Keratinocyte (primary cell): ENCODE measurements at places on chromosomes 1 and 21. TPM values are rescaled to one million over a fixed set of nuclear protein-coding genes. Genes with fewer than 3 reads are reported as not detected.

Gene CGN
- 2.0 to 4.1 TPM (median 2.9 TPM) in 3 replicates for polyA plus RNA-seq

Gene CYP2J2
- polyA plus RNA-seq, result 5.7 to 6.7 TPM (median 6.7 TPM) in 3 replicates

Gene CD101
- 0.86 to 2.2 TPM (median 1.8 TPM) in 3 replicates for polyA plus RNA-seq

Gene NCF2
- 8.3 to 12.6 TPM (median 9.2 TPM) in 3 replicates for polyA plus RNA-seq

DNA sequence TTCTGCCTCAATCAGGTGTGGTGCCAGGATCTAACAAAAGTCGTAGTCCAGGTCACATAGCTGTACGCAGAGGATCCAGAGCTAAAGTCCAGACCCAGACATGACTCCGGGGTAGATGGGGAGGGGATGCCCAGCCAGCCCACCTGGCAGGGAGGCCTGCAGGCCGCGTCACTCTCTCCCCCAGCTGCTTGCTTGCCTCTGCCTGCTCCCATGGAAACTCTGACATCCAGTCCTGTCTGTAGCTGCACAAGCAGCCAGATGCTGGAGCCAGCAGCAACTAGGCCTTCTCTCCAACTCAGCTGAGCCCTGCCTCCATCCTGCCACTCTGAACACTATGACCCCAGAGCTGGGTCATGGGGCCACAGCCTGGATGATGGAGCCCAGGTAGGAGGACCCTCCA is 8.1 kb downstream of the COL8A2 start:
- no peak overlapping the region for H3K27ac ChIP-seq
- H3K4me1 ChIP-seq, result no peaks in the 10 kb centered on the region
- DNase-seq, result no peak
- no peaks in the 10 kb centered on the region for H3K27me3 ChIP-seq
- no peak overlapping the region for H3K4me3 ChIP-seq

Gene SMCP
- polyA plus RNA-seq, result 0.08 to 0.53 TPM in 2 of 3 replicates, not detected in the other

GRCh38 chr1:231921646-231922345 is 295.2 kb downstream of the DISC1 start:
- no peak overlapping the region for H3K4me3 ChIP-seq
- no peaks in the 10 kb centered on the region for H3K36me3 ChIP-seq
- peaks cover 9% of the 10 kb centered on the region for H3K4me1 ChIP-seq
- H3K27me3 ChIP-seq, result no peaks in the 10 kb centered on the region
- DNase-seq, result no peak

GRCh38 chr1:209720326-209720725 is 15.7 kb downstream of the HSD11B1 start:
- DNase-seq, result no peak
- peaks cover 7% of the 10 kb centered on the region for H3K4me1 ChIP-seq
- no peaks in the 10 kb centered on the region for H3K36me3 ChIP-seq
- H3K27me3 ChIP-seq, result no peaks in the 10 kb centered on the region
- no peak overlapping the region for H3K27ac ChIP-seq

- no peaks in the 10 kb centered on the region for H3K27me3 ChIP-seq
- DNase-seq, result no peak
- peak overlapping the region; percentile 49 for H3K27ac ChIP-seq
Measured at GRCh38 chr1:172895050-172895460, 155.7 kb downstream of the TNFSF18 start.

GRCh38 chr1:236275586-236275985 is 6.2 kb downstream of the ERO1B start:
- no peaks in the 10 kb centered on the region for H3K4me1 ChIP-seq
- no peaks in the 10 kb centered on the region for H3K36me3 ChIP-seq
- H3K27ac ChIP-seq, result no peak overlapping the region
- DNase-seq, result no peak

GRCh38 chr21:37737507-37737906 is 178.8 kb downstream of the KCNJ6 start:
- H3K27ac ChIP-seq, result no peak overlapping the region
- no peaks in the 10 kb centered on the region for H3K4me1 ChIP-seq
- no peak for DNase-seq
- no peaks in the 10 kb centered on the region for H3K27me3 ChIP-seq
- no peaks in the 10 kb centered on the region for H3K36me3 ChIP-seq
- no peak overlapping the region for H3K4me3 ChIP-seq

DNA sequence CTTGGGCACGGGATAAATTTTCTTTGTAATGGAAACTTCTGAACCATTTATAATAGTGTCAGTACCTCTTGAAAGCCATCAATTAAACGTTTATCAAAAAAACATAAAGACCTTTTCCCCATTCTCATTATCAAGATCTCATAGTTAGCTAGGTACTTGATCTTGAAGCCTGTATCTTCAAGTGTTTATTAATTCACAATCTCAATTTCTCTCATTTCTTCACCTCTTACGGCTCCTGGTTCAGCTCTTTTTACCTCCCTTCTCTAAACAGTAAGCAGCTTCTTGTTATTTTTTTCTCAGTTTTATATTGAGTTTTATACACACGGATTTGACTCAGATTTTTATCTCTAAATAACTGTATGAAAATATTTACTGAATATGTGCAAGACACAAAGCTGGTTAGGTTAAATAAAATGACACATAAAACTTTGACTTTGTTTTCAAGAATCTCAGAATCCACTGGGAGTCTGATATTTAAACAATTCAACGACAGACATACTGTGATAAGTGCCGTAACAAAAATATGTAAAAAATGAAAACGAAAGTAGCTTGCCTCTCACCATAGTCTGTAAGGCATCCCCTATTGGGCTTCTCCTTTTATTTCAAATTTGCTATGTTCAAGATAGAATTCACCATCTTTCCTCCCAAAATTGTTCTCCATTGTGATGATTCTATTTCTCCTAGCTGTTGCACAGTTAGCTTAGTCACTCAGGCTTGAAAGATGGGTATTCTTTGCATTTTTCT is 411.6 kb upstream of the ZRANB2 start:
- H3K27me3 ChIP-seq, result no peaks in the 10 kb centered on the region
- H3K27ac ChIP-seq, result no peak overlapping the region
- no peak for DNase-seq
- H3K36me3 ChIP-seq, result no peaks in the 10 kb centered on the region
- H3K4me1 ChIP-seq, result no peaks in the 10 kb centered on the region

Gene MAB21L3
- 0.20 to 0.57 TPM (median 0.29 TPM) in 3 replicates for polyA plus RNA-seq

DNA sequence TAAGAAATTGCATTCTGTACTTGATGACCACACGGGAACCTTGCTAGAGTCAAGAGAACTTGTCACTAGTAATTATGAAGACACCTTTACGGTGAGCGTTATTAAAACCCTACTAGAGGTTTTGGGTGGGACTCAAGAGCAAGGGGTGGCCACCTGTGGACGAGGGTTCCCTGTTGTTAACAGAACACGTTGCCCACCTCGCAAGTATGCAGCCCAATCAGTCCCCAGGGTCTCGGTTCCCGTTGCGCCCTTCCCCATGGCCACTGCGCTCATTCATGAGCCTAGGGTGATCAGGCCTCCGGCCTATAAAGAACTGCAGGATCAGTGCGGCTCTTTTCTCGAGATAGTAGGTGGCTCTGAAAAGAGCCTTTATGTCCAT is 30.2 kb upstream of the RNF187 start:
- peaks cover 3% of the 10 kb centered on the region for H3K27me3 ChIP-seq
- peak overlapping the region; percentile 76 for H3K4me3 ChIP-seq
- DNase-seq, result no peak
- peaks cover 10% of the 10 kb centered on the region for H3K4me1 ChIP-seq
- H3K36me3 ChIP-seq, result no peaks in the 10 kb centered on the region

GRCh38 chr1:77927414-77927813 is 39.0 kb downstream of the NEXN start:
- H3K4me1 ChIP-seq, result no peaks in the 10 kb centered on the region
- no peak overlapping the region for H3K27ac ChIP-seq
- no peaks in the 10 kb centered on the region for H3K36me3 ChIP-seq
- H3K4me3 ChIP-seq, result no peak overlapping the region

Gene MAEL
- polyA plus RNA-seq, result not detected in 3 replicates

- no peak overlapping the region for H3K4me3 ChIP-seq
- peak; percentile 80 for DNase-seq
- H3K4me1 ChIP-seq, result peaks cover 37% of the 10 kb centered on the region
- H3K27ac ChIP-seq, result peak overlapping the region; percentile 97
- no peaks in the 10 kb centered on the region for H3K27me3 ChIP-seq
Measured at GRCh38 chr1:156896490-156897033, 3.0 kb downstream of the PEAR1 start.

DNA sequence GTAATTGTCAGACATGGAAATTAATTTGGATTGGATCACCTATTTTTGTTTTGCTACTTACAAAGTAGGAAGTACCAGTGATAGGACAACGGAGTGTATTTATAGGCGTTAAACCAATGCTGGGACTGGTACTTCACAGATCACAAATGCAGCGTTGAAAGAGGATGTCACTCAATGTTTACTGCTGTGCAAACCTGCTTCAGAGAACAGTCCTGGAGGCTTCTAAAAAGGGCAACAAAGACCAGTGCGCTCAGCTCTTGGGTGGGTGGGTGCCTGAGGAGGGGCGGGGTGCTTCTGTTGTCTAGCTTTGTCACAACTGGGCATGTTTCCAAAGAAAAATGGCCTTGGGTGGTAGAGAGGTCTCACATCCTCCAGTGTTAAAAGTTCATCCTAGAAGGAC is 2.1 kb downstream of the C1orf21 start:
- DNase-seq, result no peak
- peaks cover 61% of the 10 kb centered on the region for H3K4me1 ChIP-seq
- H3K36me3 ChIP-seq, result no peaks in the 10 kb centered on the region
- H3K4me3 ChIP-seq, result peak overlapping the region; percentile 96
- H3K27ac ChIP-seq, result peak overlapping the region; percentile 92

GRCh38 chr1:68495532-68495931 is 1.4 kb downstream of the DEPDC1 start:
- DNase-seq, result no peak
- peaks cover 16% of the 10 kb centered on the region for H3K36me3 ChIP-seq
- H3K4me3 ChIP-seq, result peak overlapping the region; percentile 90

- peaks cover 4% of the 10 kb centered on the region for H3K4me1 ChIP-seq
- H3K27ac ChIP-seq, result no peak overlapping the region
- H3K36me3 ChIP-seq, result no peaks in the 10 kb centered on the region
Measured at GRCh38 chr1:111516005-111516535, 12.6 kb upstream of the ADORA3 start.

Gene INSRR
- polyA plus RNA-seq, result not detected in 3 replicates

GRCh38 chr1:220420726-220421125 is 107.2 kb upstream of the MARK1 start:
- H3K4me3 ChIP-seq, result no peak overlapping the region
- no peaks in the 10 kb centered on the region for H3K36me3 ChIP-seq
- no peak overlapping the region for H3K27ac ChIP-seq
- H3K27me3 ChIP-seq, result no peaks in the 10 kb centered on the region

- no peaks in the 10 kb centered on the region for H3K36me3 ChIP-seq
- no peak overlapping the region for H3K27ac ChIP-seq
- no peak for DNase-seq
- no peaks in the 10 kb centered on the region for H3K4me1 ChIP-seq
- H3K4me3 ChIP-seq, result no peak overlapping the region
- H3K27me3 ChIP-seq, result no peaks in the 10 kb centered on the region
Measured at GRCh38 chr1:17451731-17452130, 12.3 kb upstream of the RCC2 start.

DNA sequence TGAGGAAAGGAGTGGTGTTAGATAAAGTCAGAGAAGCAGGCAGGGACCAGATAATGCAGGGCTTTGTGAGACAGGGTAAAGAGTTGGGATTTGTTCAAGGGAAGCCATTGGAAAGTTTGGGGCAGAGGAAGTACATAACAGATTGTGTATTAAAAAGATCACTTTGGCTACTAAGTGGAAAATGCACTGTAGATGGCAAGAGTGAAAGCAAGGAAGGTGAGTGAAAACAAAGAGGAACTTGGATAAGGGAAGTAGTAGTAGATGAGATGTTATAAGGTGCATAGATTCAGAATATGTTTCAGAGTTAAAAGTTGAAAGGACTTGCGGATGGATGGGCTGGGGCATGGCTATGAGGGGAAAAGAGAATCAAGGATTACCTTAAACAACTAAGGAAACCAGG is 17.4 kb downstream of the MRPL39 start:
- H3K4me1 ChIP-seq, result no peaks in the 10 kb centered on the region
- H3K27ac ChIP-seq, result no peak overlapping the region

DNA sequence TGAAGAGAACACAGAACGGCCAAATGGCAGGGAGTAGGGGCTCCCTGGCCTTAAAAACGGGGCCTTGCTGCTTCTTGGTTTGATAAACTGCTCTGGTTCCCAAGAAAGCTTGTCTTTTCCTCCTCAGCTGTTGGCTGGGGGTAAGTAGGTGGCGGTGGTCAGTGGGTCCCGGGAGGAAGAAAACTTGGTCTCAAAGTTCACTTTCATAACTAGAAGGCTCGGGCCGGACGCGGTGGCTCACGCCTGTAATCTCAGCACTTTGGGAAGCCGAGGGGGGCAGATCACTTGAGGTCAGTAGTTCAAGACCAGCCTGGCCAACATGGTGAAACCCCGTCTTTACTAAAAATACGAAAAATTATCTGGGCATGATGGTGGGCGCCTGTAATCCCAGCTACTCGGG is 47.3 kb upstream of the CTBS start:
- no peaks in the 10 kb centered on the region for H3K27me3 ChIP-seq

GRCh38 chr1:32127409-32128198 is 19.7 kb downstream of the KPNA6 start:
- H3K36me3 ChIP-seq, result peaks cover 2% of the 10 kb centered on the region
- H3K27ac ChIP-seq, result no peak overlapping the region
- no peak overlapping the region for H3K4me3 ChIP-seq

- no peak overlapping the region for H3K4me3 ChIP-seq
- H3K27me3 ChIP-seq, result no peaks in the 10 kb centered on the region
- no peaks in the 10 kb centered on the region for H3K4me1 ChIP-seq
- no peaks in the 10 kb centered on the region for H3K36me3 ChIP-seq
- DNase-seq, result no peak
Measured at GRCh38 chr1:56267611-56268010, 311.8 kb downstream of the PLPP3 start.

DNA sequence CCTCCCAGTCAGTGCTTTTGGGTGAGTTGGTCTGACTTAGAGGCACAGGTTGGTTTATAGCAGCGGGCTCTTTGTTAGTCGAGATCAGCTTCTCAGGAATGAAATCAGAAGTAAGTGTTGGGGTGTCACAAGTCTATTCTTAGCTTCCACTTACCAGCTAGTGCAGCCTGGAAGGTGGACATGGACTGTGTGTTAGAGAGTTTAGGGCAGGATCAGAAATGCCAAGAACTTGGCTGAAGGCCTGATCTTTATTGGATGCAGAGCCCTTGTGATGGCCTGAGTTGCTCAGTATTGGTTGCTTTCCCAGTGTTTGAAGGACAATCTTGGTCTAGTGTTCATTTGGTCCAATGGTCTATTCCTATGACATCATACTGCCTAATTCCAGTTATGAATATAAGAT is 377.0 kb upstream of the USP24 start:
- H3K27ac ChIP-seq, result no peak overlapping the region
- H3K4me1 ChIP-seq, result no peaks in the 10 kb centered on the region
- no peaks in the 10 kb centered on the region for H3K27me3 ChIP-seq
- no peak overlapping the region for H3K4me3 ChIP-seq
- H3K36me3 ChIP-seq, result no peaks in the 10 kb centered on the region

DNA sequence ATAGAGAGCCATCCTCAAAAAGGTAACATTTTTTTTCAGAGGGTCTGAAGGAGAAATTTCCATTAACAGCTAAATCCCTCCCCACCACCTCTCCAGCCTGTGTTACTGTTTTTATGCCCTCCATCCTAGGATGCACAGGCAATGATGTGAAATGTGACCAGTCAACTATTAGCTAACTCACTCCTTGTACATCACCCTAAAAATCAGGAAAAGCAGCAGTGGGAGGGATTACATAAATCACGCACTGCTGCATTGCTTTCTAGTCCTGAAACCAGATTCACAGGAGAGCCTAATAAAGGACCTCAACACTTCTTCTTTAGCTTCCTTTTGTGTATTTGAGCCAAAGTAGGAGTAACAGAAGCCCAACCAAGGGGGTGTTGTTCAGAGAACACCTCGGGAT is 66.3 kb downstream of the LMO4 start:
- no peaks in the 10 kb centered on the region for H3K36me3 ChIP-seq
- H3K4me1 ChIP-seq, result peaks cover 34% of the 10 kb centered on the region
- no peak overlapping the region for H3K27ac ChIP-seq
- DNase-seq, result no peak

- H3K36me3 ChIP-seq, result no peaks in the 10 kb centered on the region
- H3K27me3 ChIP-seq, result no peaks in the 10 kb centered on the region
- no peak overlapping the region for H3K4me3 ChIP-seq
- DNase-seq, result no peak
- H3K27ac ChIP-seq, result no peak overlapping the region
- peaks cover 9% of the 10 kb centered on the region for H3K4me1 ChIP-seq
Measured at GRCh38 chr1:226972931-226973330, 32.8 kb downstream of the COQ8A start.

Gene S100A8
- polyA plus RNA-seq, result 99.7 to 1,918 TPM (median 403 TPM) in 3 replicates
